Hematopoietic multipotent progenitor cell treated with erythropoietin and hydrocortisone succinate and interleukin-3 and kit ligand, for 8 days (in vitro differentiated cells): ENCODE measurements at places on chromosomes 4 and X.
A peak's percentile ranks its signal among the peaks of the same experiment; 100 is the strongest.

DNA sequence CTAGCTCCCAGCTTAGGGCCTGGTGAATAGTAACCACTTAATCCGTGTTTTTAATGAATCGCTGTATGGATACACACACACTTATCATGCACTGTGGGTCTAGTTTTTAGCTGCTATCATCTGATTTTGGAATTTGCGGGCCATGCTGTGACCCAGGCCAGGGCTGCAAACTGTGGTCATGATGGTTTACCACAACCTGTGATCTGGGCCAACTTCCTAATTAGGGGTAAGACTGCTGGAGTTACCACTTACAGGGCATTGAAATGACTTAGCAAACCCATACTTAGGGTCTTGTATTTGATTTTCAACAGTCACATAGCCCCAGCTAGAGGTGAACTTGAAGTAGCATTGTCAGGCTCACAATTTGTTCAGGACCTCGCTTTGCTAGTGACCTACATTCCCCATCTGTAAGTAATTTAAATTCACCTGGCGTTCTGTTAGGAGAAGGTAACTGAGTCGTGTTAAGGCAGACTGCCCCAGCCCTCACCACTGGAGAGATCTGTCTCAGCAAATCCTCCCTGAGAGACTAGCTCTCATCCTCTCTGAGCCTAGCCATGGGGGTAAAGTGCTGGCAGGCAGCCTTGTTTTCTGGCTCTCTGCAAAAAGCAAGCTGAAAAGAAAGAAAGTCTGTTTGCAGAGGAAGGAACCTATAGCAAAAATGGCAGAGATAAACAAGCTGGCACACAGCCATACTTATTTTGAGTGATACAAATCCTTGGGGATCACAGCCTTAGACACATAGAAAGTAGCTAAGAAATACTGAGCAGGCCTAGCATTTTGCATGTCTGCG lies 33.8 kb upstream of the EGFL6 start:
- DNase-seq: peak; percentile 3

- DNase-seq: no peak
These were observed 305.7 kb downstream of the DHX15 start for GRCh38 chr4:24278693-24279092.

- no peak for DNase-seq
These were observed 19.5 kb upstream of the VSIG1 start for GRCh38 chrX:108025376-108025775.

DNA sequence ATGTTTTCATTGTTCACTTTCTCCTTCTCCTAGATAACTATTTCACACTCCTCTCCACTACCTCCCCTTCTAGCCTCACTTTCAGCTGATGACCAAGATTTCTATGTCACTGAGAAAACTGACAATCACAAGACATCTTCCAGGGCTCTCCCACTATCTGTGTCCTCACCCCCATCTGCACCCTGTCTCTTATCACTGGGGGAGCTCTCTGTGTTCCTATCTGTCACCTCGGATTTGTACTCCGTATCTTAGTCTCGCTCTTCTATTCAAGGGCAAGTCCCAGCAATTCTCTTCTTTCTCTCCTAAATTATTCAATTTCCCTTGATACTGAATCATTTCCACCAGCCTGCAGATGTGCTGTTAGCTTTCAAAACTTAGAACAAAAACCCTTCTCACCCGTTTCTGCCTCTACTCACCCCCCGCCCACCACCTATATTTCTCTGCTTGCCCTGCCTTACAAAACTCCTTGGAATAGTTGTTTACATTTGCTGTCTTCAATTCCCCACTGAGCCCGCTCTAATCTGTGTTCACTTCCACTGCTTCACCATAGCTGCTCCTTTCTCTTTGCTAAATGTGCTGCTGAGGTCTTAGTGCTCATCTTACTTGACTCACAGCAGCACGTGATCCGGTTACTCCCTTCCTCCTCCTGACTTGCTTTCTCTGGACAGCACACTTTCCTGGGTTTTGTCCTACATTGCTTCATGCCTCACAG lies 293.2 kb downstream of the UNC5C start:
- DNase-seq: no peak

DNA sequence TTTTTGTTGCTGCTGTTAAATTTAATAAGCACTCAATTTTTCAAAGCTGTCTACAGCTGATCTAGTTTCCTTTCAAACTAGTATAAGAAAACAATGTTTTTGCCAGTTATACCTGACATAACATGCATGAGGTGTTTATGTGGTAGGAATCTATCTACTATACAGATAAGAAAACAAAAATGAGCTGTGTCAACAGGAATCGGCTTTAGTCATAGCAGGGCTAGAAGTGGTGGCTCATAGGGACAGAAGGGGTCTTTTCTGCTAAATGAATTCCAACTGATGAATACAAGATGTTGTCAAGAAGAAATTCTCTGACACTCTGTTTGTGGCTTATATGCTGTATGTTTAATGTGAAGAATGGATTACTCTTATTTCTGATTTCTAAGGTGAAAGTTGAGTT lies 55.7 kb upstream of the CLNK start:
- DNase-seq: no peak

DNA sequence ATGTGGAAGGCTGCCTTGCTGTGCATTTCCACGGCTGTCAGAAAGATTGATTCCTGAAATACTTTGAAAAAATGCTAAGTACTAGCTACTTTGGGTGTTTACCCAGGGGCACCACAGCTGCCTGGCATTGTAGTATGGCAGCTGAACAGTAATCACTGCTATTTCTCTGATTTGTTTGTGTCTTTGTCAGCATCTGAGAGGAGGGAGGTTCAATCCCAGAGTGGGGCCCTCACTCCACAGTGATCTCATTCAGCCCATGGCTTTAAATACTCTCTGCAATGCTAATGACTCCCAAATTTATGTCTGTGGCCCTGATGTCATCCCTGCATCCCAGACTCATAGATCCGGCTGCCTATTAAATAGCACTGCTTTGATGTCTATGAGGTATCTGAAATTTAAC lies 575.3 kb upstream of the MAGEB2 start:
- DNase-seq: no peak

GRCh38 chrX:152428120-152428519 lies 23.0 kb downstream of the GABRA3 start:
- DNase-seq: no peak

- DNase-seq: no peak
These were observed 106.8 kb downstream of the COL25A1 start for GRCh38 chr4:109195646-109196045.

GRCh38 chrX:11953615-11954014 lies 184.7 kb upstream of the FRMPD4 start:
- no peak for DNase-seq

DNA sequence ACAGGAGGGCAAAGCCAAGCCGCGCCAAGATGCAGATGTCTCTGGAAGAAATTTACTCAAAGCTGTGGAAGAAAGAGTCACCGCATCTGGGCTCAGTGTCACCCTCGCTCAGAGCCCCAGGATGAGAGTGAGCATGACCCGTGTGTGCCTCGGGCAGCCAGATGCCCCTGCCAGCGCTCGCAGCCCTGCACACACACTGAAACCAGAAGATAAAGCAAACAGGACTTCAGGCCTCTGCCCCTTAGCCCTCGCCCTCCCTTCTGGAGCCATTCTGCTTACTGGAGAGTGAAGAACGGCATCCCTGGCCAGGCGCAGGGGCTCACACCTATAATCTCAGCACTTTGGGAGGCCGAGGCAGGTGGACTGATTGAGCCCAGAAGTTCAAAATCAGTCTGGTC lies 103.0 kb downstream of the IRF2 start:
- no peak for DNase-seq

GRCh38 chr4:26736621-26737020 lies 124.0 kb upstream of the STIM2 start:
- DNase-seq: no peak

- DNase-seq: no peak
These were observed 34.5 kb downstream of the INTS12 start for GRCh38 chr4:105674011-105674410.

- DNase-seq: no peak
These were observed 143.4 kb upstream of the MED14 start for GRCh38 chrX:40878766-40879165.

DNA sequence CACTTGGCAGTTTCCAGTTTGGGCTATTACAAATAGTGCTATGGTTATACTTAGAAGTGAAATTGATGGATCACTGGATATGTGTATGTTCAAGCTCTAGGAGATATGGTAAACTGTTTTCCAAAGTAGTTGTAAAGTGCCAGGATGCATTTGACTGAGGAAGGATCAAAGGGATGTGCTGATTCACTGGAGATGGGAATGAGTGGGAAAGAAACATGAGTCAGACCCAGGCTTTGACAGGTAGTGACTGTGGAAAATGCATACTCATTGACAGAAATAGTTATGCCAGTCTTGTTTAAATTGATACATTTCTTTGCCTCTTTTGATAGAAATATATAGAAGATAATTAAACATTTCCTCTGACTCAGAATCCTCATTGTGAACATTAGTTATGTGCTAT lies 77.9 kb downstream of the CEP135 start:
- no peak for DNase-seq

GRCh38 chrX:153687121-153688039 lies at the start of gene SLC6A8:
SLC6A8 (plus strand) TSS chrX:153687926; CDS start chrX:153688575, 649 bp downstream.
- DNase-seq: peak; percentile 58

GRCh38 chrX:47573341-47574075 lies 8.7 kb upstream of the TIMP1 start:
- DNase-seq: no peak

DNA sequence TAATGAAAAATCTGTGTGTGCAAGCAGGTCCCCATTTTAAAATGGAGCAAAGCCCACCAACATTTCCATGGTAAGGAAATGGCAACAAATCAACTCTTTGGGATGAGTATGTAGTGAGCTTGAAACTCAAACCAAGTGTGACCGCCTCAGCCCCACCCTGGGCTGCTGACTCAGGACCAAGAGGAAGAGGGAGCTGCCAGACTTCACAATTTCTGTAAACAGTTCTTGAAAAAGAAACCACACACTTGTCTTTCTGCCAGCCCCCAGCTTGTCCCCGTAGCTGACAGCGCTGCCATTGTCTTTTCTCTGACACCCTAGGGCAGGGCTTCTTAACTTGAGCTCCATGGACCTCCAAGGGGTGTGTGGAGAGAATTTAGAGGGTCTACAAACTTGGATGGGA lies 10.3 kb downstream of the RTL5 start:
- peak; percentile 67 for DNase-seq

- no peak for DNase-seq
These were observed 433.2 kb upstream of the ZFP42 start for GRCh38 chr4:187562345-187562744.

GRCh38 chr4:189200353-189200752 lies 740.3 kb upstream of the FRG1 start:
- DNase-seq: no peak

DNA sequence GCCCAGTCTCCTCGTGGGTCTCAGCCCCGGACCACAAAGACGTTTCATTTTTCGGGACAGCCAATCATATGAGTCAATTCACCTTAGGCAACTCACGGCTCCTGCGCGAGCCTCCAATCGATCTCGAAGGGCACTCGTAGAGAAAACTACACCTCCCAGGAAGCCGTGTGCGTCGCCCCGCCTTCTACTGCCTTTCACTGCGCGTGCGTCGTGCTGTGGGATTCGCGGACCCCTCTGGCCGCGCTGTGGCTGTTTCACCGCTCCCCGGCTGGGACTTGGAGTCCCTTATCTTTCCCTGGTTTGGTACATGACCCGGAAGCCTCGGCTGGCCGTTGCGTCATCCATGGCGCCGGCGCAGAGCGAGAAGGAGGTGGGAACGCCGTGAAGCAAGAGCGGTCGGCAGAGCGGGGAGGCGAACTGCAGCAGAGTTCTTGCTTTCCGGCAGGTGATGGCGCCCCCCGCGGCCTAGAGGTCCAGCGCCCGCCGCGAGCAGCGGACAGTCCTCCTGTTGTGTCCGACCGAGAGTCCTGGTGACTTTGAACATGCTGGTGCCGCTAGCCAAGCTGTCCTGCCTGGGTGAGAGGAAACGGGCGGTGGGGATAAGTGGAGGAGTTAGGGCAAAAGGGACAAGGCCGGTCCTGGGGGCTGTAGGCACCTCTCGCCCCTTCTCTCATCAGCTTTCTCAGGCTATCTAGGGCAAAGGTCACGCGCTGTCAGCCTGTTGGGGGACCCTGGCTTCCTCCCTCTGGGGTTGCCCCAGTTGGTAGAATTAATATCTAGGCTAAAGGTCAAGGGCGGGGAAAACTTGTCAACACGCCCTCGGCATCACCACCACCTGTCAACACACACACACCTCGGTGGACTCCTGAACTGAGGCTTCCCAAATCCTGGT lies at the start of gene ETFDH:
ETFDH (plus strand) TSS at position 382 of the 892 bp plus-strand sequence; CDS start at position 543, 161 bp downstream.
- DNase-seq: peak; percentile 100

- DNase-seq: no peak
These were observed 23.8 kb downstream of the PTTG2 start for GRCh38 chr4:37983951-37984350.

GRCh38 chr4:151674804-151675391 lies 85.9 kb downstream of the GATB start:
- no peak for DNase-seq

GRCh38 chrX:78029663-78030062 lies 60.2 kb upstream of the PGAM4 start:
- DNase-seq: peak; percentile 39

- no peak for DNase-seq
These were observed 12.6 kb downstream of the CAPN6 start for GRCh38 chrX:111257733-111258132.
